ENCODE measurements at places on chromosomes 2 and 18.
A peak's percentile ranks its signal among the peaks of the same experiment; 100 is the strongest.

DNA sequence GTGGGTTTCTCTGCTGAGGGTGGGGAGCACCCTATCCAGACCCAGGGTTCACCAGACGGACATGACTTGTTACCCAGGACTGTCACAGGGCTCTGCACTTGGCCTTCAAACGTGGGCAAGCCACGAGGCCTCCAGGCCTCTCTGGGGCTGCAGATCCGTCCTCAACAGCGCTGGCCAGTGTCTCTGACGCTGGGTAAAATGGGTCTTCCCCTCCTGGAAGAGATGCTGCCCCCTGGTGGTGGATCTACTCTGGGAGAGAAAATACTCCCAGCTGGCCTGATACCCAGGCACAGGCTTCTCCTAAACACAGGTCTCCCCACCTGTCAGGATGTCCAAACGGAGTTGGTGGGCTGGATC is 3.7 kb downstream of the GPR17 start:
- DNase-seq: peak; percentile 78

DNA sequence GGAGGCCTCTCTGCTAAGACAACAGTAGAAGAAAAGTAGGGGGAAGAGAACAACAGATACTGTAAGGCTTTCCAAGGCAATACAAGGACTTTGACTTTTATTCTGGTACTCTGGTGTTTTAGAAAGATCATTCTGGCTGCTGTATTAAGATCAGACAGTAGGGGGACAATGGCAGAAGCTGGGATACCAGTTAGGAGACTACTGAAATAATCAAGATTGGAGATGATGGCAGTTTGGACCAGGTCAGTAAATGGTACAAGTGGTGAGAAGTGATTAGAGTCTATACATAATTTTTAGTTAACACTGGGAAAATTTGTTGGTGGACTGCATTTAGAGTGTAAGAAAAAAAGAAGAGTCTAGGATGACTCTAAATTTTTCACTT is 139.7 kb downstream of the ROCK1 start:
- DNase-seq: peak; percentile 2

GRCh38 chr18:74457725-74458421 is 765 bp upstream of the DIPK1C start:
- no peak for DNase-seq

- DNase-seq: no peak
Observed at GRCh38 chr2:46181306-46181705, 115.9 kb upstream of the EPAS1 start.

DNA sequence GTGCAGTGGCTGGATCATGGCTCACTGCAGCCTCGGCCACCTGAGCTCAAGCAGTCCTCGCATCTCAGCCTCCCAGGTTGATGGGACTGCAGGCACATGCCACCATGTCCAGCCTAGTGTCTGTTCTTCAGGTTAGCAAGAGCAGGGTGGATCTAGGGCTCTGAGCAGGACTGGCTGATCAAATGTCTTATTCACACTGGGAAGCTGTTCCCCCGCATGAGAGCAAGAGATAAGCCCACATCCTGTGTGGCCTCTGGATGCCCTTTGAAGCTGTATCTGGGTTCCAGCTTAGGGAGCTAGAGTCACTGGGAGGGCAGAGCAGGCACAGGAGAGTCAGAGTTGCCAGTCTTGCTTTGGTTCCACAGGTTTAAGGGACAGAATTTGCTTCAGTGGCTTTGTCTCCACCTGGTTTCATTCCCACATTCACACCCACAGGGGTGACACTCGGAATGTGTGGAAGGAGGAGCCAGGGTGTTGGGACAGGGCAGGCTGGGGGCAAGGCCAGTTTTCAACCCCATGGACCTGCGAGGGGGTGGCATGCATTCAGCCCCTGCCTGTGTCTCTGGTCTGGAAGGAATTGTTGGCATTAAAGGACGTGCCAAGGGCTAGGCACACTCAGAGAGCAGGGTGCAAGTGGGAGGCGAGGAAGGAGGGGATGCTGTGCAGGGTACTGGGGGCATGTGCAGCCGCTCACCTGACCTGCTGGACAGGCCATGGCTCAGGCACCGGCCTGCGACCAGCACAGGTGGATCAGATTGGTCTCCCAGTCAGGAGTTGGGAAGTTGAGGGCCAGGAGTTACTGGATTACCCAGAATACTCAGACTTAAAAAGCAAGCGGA is 24.5 kb downstream of the PTPN18 start:
- no peak for DNase-seq

DNA sequence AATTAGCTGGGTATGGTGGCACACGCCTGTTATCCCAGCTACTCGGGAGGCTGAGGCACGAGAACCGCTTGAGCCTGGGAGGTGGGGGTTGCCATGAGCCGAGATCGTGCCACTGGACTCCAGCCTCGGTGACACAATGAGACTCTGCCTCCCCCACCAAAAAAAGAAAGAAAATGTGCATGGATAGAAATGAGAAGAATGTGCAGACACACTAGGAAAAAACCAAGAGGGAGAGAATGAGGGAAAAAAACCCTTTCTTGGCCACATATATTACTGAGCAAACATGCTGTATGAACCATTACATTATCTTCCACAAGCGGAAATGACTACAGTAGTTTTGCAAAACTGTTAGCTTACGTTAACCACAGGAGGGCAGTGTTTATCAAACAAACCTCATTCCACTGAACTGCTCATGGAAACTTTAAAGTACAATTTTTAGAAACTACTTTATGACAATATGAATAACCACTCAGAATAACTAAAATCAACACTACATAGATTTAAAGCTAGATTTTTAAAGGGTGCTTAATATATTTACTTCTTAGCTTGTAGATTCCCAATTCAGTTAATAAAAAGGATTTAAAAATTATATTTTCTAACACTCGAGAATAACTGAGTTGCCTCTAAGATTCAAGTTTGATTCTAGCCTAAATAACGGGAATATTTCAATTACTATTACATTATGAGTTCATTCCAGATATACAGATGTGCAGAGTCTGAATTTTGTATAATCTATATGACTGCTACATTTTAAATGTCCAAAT is 26.4 kb downstream of the ASXL2 start:
- peak; percentile 16 for DNase-seq

DNA sequence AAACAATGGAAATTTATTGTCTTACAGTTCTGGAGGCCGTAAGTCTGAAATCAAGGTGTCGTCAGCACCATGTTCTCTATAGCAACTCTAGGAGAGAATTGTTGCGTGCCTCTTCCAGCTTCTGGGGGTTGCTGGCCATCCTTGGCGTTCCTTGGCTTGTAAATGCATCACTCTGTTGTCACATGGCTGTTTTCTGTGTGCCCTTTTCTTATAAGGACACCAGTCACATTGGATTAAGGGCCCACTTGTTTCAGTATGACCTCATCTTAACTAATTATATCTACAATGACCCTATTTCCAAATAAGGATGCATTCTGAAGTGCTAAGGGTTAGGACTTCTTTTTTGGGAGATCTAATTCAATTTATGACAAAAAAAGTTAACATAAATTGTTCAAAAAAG is 1.4 kb upstream of the PLEK start:
- no peak for DNase-seq

- no peak for DNase-seq
Observed at GRCh38 chr2:23594460-23594825, 209.5 kb downstream of the KLHL29 start.

GRCh38 chr2:188853307-188853706 is 120.9 kb upstream of the COL3A1 start:
- no peak for DNase-seq

GRCh38 chr2:200584639-200585038 is 1.2 kb upstream of the AOX1 start:
- no peak for DNase-seq

DNA sequence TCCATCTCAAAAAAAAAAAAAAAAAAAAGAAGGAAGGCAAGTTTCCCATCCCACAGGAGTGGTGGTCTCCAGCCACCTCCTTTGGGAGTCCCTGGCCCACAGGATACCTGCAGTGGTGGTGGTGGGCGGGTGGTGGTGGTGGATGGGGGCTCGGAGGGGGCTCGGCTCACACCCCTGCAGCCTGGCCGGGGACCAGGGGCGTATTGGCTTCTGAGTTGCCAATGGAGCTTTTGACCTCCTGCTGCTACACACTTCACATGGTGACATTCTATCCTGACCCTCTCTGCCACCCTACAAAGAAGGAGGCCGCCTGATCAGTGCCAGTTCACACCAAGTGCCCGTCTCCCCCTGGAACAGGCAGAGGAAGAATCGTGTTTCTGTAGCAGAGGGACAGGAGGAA is 119.6 kb downstream of the NFATC1 start:
- DNase-seq: no peak

GRCh38 chr18:63382843-63383242 is 15.8 kb upstream of the KDSR start:
- DNase-seq: no peak

Measured in SHP77 (cell line).